ENCODE measurements at places on chromosomes 5 and 9.

DNA sequence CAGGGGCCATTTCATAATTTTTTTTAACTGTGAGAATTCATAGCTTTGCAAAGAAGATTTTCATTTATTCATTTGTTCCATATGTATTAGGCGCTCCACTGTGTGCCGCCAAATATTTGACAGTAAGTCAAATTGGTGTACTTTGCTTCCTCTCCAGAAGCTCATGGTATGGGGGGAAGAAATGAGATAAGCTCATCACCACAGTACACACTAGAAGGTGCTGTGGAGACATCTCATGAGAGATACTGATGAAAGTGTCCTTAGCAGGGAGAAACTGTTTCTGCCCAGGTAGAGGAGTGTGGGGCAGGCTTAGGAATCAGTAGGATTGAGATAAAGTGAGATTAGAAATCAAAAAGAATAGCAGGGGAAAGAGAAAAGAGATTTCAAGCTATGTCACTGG is 136.2 kb downstream of the CDH6 start:
- DNase-seq, result no peak

DNA sequence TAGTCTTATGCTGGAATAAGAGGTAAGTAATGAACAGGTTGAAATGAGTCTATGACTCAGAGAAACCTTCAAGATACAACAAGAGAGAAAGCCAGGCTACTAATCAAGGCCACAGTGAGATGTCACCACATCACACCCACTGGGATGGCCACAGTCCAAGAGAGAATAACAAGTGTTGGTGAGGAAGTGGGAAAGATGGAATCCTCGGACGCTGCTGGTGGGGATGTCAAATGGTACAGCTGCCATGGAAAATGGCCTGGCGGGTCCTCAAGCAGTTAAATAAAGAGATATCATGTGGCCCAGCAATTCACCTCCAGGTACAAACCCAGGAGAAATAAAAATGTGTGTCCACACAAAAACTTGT is 41.9 kb upstream of the NEURL1B start:
- no peak for DNase-seq

- DNase-seq, result no peak
These were observed 84.0 kb downstream of the RAB3C start for GRCh38 chr5:58666598-58667581.

DNA sequence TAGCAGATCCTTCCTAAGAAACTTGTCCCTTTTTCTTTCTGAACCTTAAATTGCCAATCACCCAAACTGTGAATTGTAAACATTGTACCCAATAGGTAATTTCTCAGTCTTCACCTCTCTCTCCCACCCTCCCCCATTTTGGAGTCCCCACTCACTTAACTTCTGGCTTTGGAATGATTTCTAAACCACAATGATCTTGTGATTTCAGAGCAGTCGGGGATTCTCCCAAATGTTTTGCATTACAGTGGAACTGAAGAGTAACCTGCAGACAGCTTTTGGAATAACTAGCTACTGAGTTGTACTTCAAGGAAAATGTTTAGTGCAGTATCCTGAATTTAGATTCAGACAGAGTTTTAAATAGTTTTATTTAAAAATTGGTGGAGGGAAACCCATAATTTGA is 19.2 kb downstream of the SLC27A6 start:
- DNase-seq, result no peak

DNA sequence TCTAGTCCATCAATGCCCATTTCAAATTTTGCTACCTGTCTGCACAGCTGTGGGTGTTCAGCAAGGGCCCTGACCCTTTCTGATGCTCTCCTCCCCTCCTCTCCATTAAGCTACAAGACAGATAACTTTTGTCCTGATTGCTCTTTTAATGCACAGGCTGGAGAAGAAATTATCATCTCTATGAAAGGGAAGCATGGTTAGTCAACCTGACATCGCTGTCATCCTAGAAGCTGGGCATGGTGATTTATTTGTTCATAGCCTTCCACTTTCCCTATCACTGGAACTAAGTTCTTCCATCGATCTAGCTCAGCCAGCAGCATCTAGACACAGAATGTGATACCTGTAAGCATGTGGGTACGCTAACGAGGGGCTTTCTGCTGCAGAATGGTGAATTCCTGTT is 50.1 kb downstream of the SLIT3 start:
- DNase-seq, result no peak

DNA sequence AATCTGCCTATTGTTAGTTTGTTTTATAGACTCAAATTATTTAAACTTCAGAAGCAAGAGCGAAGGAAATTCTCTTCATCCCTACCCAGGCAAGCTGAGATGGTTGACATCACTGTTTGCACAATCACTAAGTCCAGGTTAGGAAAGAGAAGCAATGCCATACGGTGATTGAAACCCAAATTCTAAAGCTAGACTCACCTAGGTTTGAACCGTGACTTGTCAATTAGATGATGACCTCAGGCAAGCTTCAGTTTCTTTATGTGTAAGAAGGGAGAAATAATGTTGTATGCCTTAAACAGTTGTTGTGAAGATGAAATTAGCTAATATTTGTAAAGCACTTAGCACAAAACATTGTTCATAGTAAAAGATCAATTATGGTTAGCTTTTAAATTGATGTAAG is 96.5 kb upstream of the ANKRD55 start:
- DNase-seq, result no peak
